ENCODE measurements at places on chromosomes 4 and X. TPM values are rescaled to one million over a fixed set of nuclear protein-coding genes. Genes with fewer than 3 reads are reported as not detected.

GRCh38 chr4:186623546-186623945, 68.2 kb upstream of the MTNR1A start:
- DNase-seq, result no peak

Gene SHROOM4
- 0.51 TPM for total RNA-seq

- peak; percentile 5 for DNase-seq
Measured at GRCh38 chrX:96619588-96619987, 65.1 kb upstream of the DIAPH2 start.

Gene PLAC8
- 4.4 TPM for total RNA-seq

GRCh38 chr4:42487230-42487629, 89.9 kb downstream of the SHISA3 start:
- DNase-seq, result peak; percentile 72

DNA sequence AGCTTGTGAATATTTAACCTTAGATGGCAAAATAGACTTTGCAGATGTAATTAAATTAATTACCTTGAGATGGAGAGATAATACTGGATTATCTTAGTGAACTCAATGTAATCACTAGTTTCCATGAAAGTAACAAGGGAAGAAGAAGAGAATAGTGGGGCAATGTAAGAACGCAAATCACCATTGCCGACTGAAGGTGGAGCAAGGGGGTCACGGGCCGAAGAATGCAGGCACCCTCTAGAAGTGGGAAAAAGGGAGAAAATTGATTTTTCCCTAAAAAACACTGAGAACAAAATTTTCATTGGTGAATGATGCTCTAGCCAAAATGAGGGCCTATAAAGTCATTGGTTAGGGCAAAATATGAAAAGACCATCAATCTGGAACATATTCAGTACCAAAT, 375.6 kb upstream of the EPHA5 start:
- DNase-seq, result no peak

- peak; percentile 12 for DNase-seq
Measured at GRCh38 chr4:180695851-180696250, 1547.4 kb upstream of the TENM3 start.

Gene NDST4
- not detected for total RNA-seq

DNA sequence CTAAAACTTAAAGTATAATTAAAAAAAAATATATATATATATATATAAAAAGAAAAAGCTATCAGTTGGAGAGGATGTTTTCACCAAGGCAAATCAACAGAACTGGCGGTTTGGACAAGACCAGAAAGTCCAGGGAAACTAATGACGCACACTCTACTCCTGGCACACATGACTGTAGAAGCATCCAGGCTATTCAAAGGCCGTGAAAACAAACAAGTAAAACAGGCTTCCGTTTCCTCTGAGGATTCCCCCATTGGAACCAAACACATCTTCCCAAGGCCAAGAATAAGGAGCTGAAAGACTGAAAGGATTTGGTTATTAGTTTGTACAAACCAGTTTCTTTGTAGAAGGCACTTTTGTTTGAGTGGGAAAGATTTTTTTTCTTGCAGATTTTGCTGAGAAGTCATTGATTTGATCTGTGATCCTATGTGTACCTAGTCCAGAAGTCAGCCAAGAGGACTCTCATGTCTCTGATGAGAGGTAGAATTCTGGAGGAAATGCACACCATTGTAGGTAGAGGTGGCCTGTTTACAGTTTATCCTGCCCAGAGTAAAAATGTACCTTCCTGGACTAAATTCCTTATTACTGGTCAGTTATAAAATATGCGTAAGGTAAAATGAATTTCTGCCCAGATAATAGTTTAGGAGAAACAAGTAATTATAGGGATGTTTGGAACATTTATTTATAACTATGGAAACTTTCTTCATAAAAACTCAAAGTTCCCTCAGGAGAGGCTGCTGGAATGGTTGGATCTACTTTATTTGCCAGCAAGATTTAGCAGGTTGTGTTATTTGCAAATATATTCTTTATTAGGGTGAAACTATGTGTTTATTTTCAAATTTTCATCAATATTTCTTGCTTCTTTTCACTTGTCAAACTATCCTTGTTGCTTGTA, 66.5 kb downstream of the DMP1 start:
- no peak for DNase-seq

- DNase-seq, result peak; percentile 21
Measured at GRCh38 chrX:6708676-6709380, 173.9 kb upstream of the VCX3A start.

DNA sequence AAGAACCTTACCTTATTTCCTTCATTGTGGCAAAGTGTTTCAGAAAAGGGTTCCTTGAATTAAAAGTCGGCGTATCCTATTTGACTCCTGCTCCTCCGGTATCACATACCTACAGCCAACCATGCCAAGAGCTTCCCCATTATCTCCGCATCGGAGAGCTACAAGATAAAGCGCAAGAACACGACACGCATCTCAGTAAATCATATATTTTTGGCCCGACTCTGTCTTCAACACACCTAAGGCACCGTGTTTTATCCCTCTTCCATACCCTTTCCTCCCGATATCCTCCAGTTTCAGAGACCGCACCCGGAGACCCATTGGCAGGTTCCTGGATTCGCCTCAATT, 497 bp upstream of the THAP9 start:
- peak; percentile 54 for DNase-seq

Gene ARMCX4
- 0.79 TPM for total RNA-seq

- no peak for DNase-seq
Measured at GRCh38 chrX:65300104-65300809, 234.3 kb downstream of the LAS1L start.

- DNase-seq, result peak; percentile 76
Measured at GRCh38 chr4:103498161-103499070, 221.4 kb downstream of the TACR3 start.

DNA sequence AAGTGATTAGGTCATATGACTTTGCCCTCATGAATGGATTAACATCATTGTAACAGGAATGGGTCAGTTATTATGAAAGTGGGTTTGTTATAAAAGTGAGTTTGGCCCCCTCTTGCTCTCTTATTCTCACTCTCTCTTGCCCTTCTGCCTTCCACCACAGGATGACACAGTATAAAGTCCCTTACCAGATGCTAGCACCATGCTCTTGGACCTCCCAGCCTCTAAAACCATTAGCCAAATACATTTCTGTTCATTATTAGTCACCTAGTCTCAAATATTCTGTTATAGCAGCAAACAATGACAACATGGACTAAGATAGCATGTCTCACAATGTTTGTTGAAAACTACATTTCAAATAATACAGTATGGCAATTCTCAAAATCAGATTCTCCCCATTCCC, 59.7 kb downstream of the RWDD4 start:
- DNase-seq, result no peak

GRCh38 chr4:19092797-19093196, 1071.2 kb upstream of the LCORL start:
- DNase-seq, result no peak

Gene TCEAL6
- total RNA-seq, result not detected

Gene SEL1L3
- 117 TPM for total RNA-seq

- no peak for DNase-seq
Measured at GRCh38 chr4:138005486-138005885, 236.7 kb downstream of the SLC7A11 start.

- DNase-seq, result no peak
Measured at GRCh38 chr4:14700083-14700482, 302.2 kb upstream of the CPEB2 start.

Gene CXorf49
- not detected for total RNA-seq

GRCh38 chrX:19535476-19535875, 20.2 kb upstream of the MAP3K15 start:
- DNase-seq, result peak; percentile 2

Gene GSPT2
- 1.3 TPM for total RNA-seq

- DNase-seq, result no peak
Measured at GRCh38 chrX:73647212-73647611, 84.2 kb downstream of the CHIC1 start.

Gene PAK3
- not detected for total RNA-seq

GRCh38 chr4:75844151-75844662, 58.0 kb downstream of the PPEF2 start:
- no peak for DNase-seq

DNA sequence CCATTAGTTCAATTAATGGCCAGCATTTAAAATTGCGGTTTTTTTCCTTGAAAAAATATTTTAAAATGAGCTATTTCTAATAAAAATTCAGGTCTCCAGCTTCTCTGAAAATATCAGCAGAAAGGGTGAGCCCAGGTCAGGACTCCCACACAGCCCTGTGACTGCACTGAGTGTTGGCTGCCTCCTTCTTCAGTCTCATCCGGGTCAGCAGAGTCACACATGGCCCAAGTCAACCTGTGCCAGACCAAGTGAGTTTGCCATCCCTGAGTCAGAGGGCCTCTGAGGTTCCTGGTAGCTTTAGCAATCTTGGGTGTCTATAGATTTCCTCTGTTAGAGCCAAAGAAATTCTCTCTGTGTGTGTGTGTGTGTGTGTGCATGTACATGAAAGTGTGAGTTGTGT, 22.1 kb upstream of the MSX1 start:
- no peak for DNase-seq

Gene NAA10
- total RNA-seq, result 66.8 TPM

- peak; percentile 42 for DNase-seq
Measured at GRCh38 chrX:110412971-110413726, 54.5 kb downstream of the RTL9 start.

DNA sequence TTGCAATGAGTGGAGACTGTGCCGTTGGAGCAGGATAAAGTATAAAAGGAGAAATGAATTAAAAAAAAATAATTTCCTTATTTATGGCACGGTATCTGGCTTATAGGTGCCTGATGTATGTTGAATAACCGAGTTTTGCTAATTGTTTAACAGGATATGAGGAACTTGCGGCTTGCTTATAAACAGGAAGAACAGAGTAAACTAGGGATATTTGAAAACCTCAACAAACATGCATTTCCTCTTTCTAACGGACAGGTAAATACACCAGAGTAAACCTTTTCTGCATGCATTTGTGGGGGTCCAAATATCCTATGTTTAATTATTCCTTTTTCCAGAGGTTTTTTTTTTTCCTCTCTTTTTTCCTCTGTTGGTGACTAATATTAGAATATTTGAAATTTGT, 36.8 kb downstream of the MTMR1 start:
- DNase-seq, result no peak

DNA sequence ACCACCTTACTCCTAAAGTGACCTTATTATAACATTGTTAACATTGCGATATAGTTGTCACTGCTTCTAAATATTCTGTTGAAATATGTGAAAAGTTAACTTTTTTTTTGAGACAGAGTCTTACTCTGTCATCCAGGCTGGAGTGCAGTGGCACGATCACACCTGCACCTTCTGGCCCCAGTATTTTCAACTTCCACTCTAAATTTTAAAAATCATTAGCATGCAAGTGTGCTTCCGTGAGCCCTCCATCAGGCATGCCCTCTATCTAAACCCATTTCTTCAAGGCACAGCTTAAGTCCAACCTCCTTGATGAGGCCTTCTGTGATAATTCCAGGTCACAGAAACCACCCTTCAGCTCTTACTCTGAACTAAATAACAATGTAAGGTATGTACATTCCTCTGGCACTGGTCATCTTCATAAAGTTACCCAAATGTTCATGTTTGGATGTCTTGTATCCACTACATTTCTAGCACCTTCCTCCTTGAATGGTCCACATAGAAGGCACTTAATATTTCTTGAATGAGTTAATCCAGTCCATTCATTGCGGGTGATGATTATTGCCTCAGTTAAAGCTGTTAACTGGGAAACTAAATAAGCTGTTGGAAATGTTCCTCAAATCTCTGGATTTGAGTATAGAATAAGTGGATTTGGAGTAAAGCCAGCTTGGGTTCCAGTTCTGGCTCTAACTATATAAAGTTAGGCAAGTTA, 38.6 kb upstream of the TMEM131L start:
- peak; percentile 22 for DNase-seq

Gene ADD1
- total RNA-seq, result 71.9 TPM

Gene SPATA18
- total RNA-seq, result 11.8 TPM

GRCh38 chrX:132088864-132089263, 39.0 kb downstream of the FRMD7 start:
- DNase-seq, result no peak

DNA sequence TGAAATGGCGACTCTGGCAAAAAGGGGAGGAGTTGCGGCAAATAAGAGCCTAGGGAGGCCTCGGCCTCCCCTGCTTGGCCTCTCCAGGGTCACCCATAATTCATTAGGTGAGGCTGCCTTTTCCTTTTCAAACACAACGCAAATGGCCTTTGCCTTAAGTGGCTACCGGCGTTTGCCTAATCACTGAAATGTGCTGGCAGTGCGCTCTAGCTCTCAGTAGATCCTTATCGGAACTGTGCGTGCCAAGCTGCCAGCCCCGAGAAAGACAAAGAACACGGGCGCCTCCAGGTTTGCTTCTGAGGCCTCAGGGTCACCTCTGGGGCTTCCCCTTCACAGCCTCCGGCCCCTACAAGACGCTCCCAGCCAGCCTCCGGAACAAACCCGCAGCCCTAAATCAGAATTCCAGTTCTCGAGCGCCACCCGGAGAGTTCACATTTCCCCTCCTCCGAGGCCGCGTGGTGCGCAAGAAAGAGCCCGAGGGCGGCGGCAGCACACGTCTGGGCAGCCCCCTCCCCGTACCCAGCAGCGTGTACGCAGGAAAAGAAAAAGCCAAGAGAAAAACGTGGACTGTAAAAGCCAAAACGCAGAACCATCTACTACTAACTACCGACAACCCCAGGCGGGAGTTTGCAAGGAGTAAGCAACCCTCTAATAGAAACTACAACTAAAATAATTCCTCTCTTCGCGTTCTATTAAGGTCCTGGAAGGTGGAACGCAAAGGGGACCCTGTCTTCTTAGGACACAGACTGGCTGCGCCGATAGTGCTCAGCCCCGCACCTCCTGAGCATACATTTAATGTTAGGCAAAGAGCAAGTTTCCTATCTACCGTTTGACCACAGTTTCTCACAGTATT, 76.5 kb upstream of the BCOR start:
- no peak for DNase-seq

- DNase-seq, result no peak
Measured at GRCh38 chrX:10549280-10549679, 71.1 kb downstream of the MID1 start.

DNA sequence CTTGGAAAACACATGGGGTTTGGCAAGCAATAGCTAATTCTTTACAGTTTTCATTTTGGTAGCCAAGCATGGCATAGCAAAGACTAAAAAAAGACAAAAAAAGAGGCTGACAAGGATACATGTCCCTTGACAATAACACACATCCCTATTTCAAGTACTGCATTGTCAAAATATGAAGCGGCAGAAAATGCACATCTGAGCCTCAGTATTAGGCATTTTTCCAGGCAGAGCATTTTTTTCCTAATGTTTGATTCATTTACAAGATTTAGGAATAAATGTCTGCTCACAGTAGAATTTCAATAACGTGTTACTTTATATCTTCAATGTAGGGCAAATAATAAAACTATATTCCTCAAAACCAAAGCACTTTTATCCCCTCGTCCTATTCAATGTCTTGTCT, 216.3 kb upstream of the PCDH18 start:
- no peak for DNase-seq

DNA sequence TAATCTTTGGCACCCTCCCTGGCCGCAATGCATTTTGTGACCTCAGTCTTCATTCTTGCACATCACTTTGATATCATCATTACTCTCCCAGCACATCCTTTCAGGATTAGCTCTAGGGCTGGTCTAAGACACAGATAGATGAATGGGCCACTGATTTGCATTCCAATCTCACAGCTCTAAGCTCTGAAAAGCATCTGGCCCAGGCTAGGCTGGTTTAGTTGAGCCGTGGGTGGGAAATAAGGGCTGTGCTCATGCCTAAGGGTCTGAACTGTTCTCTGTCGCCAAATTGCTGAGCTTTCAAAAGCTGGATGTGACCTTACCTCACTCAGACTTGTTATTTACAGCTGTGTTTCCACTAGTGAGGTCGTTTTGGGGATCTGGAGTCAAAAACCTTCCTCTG, 30.0 kb upstream of the SLC9A7 start:
- DNase-seq, result no peak

GRCh38 chr4:33171873-33172525, 2451.8 kb downstream of the PCDH7 start:
- DNase-seq, result no peak

GRCh38 chrX:24999511-24999910, 16.3 kb downstream of the ARX start:
- DNase-seq, result no peak

Data from bronchial epithelial cell (primary cell).